Naive thymus-derived CD4-positive, alpha-beta T cell (primary cell): ENCODE measurements at places on chromosomes 2 and 18.
A peak's percentile ranks its signal among the peaks of the same experiment; 100 is the strongest.

- H3K4me1 ChIP-seq = no peaks in the 10 kb centered on the region
- no peak overlapping the region for H3K27ac ChIP-seq
- no peak overlapping the region for H3K4me3 ChIP-seq
- no peaks in the 10 kb centered on the region for H3K27me3 ChIP-seq
Observed at GRCh38 chr2:22692746-22693145, 692.2 kb upstream of the KLHL29 start.

- no peaks in the 10 kb centered on the region for H3K27me3 ChIP-seq
- no peak for DNase-seq
- no peaks in the 10 kb centered on the region for H3K4me1 ChIP-seq
Observed at GRCh38 chr2:151943461-151943860, 115.2 kb upstream of the ARL5A start.

GRCh38 chr2:207775473-207775872 is 5.8 kb upstream of the FZD5 start:
- H3K4me3 ChIP-seq = no peak overlapping the region
- peaks cover 4% of the 10 kb centered on the region for H3K4me1 ChIP-seq
- no peak overlapping the region for H3K27ac ChIP-seq
- no peaks in the 10 kb centered on the region for H3K36me3 ChIP-seq
- no peak for DNase-seq

DNA sequence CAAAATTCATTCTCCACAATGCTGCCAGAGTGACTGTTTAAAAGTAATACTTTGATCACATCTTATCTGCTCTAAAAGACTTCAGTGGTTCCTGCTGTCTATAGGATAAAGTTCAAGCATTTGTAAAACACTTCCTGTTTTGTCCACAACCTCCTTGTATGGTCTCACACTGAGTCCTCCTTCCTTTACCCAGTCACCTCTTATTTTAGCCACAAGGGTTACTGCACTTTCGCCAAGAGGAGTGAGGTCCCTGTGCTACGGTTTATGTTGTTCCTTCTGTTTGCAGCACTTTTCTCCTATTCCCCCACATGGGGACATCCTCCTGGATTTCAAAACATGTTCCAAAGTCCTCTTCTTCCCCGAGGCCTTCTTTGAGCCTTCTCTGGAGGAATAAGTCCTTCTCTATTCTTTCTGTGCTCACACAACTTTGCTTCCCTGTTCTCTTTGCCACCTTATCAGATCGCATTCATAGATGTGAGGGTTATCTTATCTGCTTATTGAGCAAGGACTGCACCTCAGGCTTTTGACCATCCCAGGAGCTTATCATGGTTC is 112.2 kb upstream of the NABP1 start:
- H3K36me3 ChIP-seq = no peaks in the 10 kb centered on the region
- H3K4me3 ChIP-seq = no peak overlapping the region
- H3K27me3 ChIP-seq = peaks cover 7% of the 10 kb centered on the region
- H3K27ac ChIP-seq = no peak overlapping the region
- peaks cover 8% of the 10 kb centered on the region for H3K4me1 ChIP-seq

DNA sequence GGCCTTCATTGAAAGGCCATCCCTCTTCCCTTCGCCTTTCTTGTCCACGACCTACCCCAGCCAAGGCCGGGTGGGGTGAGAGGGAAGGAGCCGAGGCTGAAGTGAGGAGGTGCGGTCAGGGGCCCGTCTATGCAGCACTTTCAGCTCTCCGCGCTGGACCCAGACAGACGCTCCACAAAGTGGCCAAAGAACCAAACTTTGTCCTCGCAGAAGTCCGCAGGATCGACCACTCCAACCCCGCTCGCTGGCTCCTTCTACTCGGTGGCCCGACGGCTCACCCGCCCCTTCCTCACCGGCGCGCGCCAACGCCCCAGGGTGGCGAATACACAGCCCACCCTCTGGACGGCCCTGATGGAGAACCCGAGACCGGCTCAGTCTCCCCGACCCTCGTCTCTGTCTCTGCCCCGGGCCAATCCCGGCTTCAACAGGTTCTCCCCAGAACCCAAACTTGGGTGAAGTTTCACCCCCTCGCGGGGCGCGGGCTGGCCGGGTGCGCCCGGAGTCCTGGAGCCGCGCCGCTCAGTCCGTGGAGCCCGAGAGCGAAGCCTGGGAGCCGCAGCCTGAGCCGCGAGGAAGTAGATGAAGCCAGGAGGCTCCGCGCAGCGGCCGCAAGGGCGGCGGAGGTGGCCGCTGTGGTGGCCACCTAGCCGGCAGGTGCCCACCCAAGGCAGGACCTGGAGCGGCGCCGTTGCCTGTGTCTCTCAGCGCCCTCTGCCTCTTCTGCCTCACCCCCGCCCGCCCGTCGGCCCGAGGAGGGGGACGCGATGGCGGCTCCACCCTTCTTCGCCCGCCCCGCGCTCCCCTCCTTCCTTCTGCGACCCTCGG is 26.7 kb upstream of the ALPP start:
- no peak overlapping the region for H3K27ac ChIP-seq
- H3K4me3 ChIP-seq = no peak overlapping the region
- no peaks in the 10 kb centered on the region for H3K36me3 ChIP-seq
- DNase-seq = no peak

GRCh38 chr2:62453955-62454354 is 52.0 kb downstream of the TMEM17 start:
- H3K4me1 ChIP-seq = no peaks in the 10 kb centered on the region
- H3K4me3 ChIP-seq = no peak overlapping the region
- DNase-seq = no peak
- no peak overlapping the region for H3K27ac ChIP-seq

DNA sequence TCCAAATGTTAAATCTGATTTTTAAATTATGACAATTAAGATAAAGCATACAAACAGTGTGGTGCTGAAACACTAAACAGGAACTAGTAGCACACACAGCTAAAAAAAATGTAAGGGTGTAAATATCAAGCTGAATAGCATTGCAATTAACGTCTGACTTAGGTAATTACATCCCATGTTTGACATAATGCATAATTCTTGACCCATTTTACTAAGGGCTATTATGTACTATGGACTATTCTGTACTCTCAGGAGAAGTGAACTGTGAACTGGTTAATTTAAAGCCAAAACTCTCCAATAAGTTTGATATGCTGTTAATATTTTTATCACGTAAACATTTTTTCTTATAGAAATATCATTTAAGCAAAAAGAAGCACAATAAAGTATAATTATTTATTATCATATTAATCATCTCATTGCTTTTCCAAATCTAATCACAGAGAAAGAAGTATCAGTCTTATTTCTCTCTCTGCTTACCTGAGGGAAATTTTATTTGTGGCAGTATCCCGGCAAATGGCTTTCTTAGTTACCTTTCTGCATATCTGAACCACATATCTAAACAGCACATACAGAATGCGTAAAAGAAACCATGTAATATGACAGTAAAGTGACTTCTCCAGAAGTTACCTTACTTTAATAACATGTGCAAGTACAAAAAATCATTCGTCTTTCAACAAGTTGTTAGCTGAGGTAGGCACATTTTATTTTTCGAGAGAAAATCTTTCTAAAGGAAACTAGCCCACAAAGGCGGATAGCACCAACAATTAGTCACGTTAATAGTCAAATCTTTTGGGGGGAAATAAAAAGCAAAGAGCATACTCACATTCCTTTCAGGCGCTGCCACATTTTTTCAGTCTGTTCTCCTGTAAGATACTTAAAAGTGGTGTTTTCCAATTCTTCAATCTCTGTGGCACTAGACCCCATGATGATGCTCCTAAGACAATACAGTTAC is 94.9 kb upstream of the PDE1A start:
- H3K27ac ChIP-seq = no peak overlapping the region
- H3K4me3 ChIP-seq = no peak overlapping the region
- no peak for DNase-seq
- H3K36me3 ChIP-seq = no peaks in the 10 kb centered on the region
- H3K27me3 ChIP-seq = no peaks in the 10 kb centered on the region

DNA sequence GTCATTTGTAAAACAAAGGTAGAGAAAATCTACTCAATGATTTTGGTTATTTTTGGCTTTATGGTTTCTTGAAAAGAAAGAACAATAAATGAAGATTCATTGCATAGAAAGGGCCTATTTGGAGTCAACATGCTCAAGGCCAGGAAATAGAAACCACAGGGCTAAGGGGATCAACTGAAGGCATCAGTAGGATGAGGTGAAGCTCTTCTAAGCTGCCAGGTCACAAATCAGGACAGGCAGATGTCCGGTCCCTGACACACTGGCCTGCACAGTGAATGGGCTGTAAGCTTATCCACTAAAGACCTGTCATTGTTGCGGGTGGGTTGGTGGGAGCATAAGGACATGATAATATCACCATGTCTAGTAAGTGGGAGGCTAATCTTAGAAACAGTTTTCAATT is 31.6 kb upstream of the RNF138 start:
- no peak overlapping the region for H3K27ac ChIP-seq
- no peak overlapping the region for H3K4me3 ChIP-seq
- H3K27me3 ChIP-seq = no peaks in the 10 kb centered on the region
- H3K36me3 ChIP-seq = peaks cover 14% of the 10 kb centered on the region
- peaks cover 14% of the 10 kb centered on the region for H3K4me1 ChIP-seq
- DNase-seq = no peak

DNA sequence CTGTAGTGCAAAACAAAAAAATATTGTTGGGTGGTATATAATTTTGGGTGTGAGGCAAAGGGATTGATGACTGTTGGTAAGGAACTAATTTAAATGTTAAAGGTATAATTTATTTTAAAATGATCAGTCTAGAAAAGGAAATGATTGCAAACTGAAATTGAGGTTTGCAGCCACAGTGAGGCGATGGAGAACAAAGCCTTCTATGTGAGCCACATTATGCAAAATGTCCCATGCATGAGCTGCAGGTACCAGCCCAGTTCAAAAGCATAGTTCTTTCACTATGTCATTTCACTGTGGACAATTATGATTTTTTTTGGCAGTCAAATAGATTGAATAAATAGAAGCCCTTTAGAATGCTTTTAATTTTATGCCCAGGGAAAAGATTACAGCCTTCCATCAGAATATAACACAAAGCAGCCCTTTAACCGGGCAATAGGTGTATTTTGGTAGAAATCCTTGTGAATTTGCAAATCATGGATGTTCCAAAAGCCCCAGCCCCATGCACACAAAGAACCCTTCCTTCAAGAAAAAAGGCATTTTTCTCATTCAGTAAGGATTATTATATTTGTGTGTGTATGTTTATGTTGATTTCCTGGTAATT is 1.7 kb downstream of the MAP2 start:
- no peaks in the 10 kb centered on the region for H3K4me1 ChIP-seq
- no peak overlapping the region for H3K27ac ChIP-seq
- no peak for DNase-seq
- no peaks in the 10 kb centered on the region for H3K36me3 ChIP-seq
- no peaks in the 10 kb centered on the region for H3K27me3 ChIP-seq
- no peak overlapping the region for H3K4me3 ChIP-seq

GRCh38 chr2:169746240-169746639 is 12.6 kb downstream of the KLHL23 start:
- H3K27me3 ChIP-seq = no peaks in the 10 kb centered on the region
- H3K36me3 ChIP-seq = no peaks in the 10 kb centered on the region
- no peaks in the 10 kb centered on the region for H3K4me1 ChIP-seq
- no peak overlapping the region for H3K27ac ChIP-seq
- H3K4me3 ChIP-seq = no peak overlapping the region

DNA sequence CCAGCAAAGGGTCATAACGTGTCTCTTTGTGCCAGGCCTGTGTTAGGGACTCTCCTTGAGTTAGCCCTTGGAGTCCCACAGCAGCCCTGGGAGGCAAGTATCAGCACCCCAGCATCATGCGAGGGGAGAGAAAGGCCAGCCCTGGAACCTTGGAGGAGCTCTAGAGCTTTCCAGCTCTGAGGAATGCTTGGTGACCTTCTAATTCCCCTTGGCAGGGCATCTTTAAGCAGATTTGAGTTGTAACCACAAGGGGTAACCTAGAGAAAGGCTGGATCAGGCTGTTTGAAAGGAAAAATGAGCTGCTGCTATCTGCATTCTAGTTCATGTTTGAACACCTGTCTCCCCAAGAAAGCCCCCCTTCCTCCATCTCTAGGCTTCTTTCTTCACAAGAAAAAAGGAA is 23.8 kb upstream of the ODC1 start:
- H3K4me1 ChIP-seq = no peaks in the 10 kb centered on the region
- H3K36me3 ChIP-seq = no peaks in the 10 kb centered on the region
- DNase-seq = no peak
- no peak overlapping the region for H3K4me3 ChIP-seq
- no peak overlapping the region for H3K27ac ChIP-seq
- H3K27me3 ChIP-seq = no peaks in the 10 kb centered on the region

GRCh38 chr2:25161055-25161781 is 7.2 kb downstream of the POMC start:
- H3K4me1 ChIP-seq = peaks cover 9% of the 10 kb centered on the region
- no peaks in the 10 kb centered on the region for H3K36me3 ChIP-seq
- DNase-seq = peak; percentile 30
- H3K27ac ChIP-seq = peak overlapping the region; percentile 67
- H3K4me3 ChIP-seq = peak overlapping the region; percentile 52

DNA sequence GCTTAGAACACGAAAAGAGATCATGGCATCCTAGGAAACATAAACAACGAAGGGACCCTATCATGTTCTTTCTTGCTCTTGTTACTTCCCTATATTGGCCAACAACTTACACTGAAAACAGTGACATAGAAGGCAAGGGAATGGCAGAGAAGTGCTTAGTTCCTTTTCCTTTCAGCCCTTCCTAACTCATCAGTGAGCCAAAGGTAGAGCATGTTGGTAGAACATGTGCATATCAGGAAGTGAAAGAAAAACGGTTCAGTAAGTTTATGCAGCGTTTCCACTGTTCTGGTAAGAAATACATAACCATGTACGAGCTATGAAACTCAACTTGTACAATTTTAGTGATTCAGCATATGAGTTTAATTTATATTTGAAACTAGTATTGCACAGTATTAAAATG is 21.7 kb downstream of the AKAIN1 start:
- DNase-seq = no peak
- no peaks in the 10 kb centered on the region for H3K36me3 ChIP-seq
- no peak overlapping the region for H3K4me3 ChIP-seq

- no peak overlapping the region for H3K4me3 ChIP-seq
- no peaks in the 10 kb centered on the region for H3K4me1 ChIP-seq
- H3K27ac ChIP-seq = no peak overlapping the region
- DNase-seq = no peak
- no peaks in the 10 kb centered on the region for H3K36me3 ChIP-seq
Observed at GRCh38 chr2:14257801-14258507, 374.6 kb upstream of the LRATD1 start.

- DNase-seq = no peak
- H3K4me3 ChIP-seq = no peak overlapping the region
- H3K36me3 ChIP-seq = no peaks in the 10 kb centered on the region
- H3K4me1 ChIP-seq = no peaks in the 10 kb centered on the region
- H3K27me3 ChIP-seq = no peaks in the 10 kb centered on the region
Observed at GRCh38 chr2:173104156-173104555, 28.5 kb downstream of the MAP3K20 start.

GRCh38 chr2:108607706-108608301 is 73.5 kb downstream of the LIMS1 start:
- peaks cover 14% of the 10 kb centered on the region for H3K4me1 ChIP-seq
- H3K27me3 ChIP-seq = no peaks in the 10 kb centered on the region
- no peak overlapping the region for H3K27ac ChIP-seq
- H3K36me3 ChIP-seq = no peaks in the 10 kb centered on the region
- no peak overlapping the region for H3K4me3 ChIP-seq
- no peak for DNase-seq

- H3K27ac ChIP-seq = no peak overlapping the region
- H3K4me3 ChIP-seq = no peak overlapping the region
- no peaks in the 10 kb centered on the region for H3K36me3 ChIP-seq
- no peaks in the 10 kb centered on the region for H3K27me3 ChIP-seq
- no peaks in the 10 kb centered on the region for H3K4me1 ChIP-seq
Observed at GRCh38 chr2:62265106-62265505, 69.2 kb downstream of the B3GNT2 start.
